ENCODE measurements at places on chromosomes 7 and 10.

DNA sequence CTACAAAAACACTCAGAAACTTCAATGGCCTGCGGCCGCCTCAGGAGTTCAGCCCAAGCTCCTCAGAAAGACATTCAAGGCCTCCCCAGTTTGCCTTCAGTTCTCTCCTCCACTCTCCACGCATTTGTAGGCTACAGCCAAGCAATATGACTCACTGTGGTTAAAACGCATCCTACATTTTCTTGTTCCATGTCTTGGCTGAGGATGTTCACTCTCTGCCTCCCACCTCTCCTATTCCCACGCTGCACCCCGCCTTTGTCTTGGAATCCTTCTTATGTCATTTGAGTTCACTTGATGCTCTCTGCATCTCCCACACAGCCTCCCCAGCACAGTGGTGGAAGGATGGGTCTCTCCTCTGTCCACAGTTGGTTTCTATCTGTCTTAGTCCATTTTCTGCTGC, 184.8 kb downstream of the NPSR1 start:
- ATAC-seq, result no peak

DNA sequence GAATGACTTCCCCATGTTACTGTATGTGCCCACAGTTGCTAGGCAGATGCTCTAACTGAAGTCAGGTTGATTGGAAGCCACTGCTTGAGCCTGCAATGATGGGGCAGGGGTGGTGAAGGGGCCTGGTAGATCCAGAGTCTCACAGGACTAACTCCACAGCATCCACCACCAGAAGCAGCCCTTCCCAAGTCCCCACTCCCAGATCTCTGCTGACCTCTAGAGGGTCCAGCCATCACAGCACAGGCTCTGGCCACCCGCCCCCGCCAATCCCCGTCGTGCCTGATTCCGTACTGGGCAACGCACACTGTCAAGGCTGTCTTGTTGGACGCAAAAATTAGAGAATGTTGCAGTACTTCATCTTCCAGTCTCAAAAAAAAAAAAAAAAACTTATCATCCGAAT, 136.8 kb upstream of the PDE1C start:
- no peak for ATAC-seq

DNA sequence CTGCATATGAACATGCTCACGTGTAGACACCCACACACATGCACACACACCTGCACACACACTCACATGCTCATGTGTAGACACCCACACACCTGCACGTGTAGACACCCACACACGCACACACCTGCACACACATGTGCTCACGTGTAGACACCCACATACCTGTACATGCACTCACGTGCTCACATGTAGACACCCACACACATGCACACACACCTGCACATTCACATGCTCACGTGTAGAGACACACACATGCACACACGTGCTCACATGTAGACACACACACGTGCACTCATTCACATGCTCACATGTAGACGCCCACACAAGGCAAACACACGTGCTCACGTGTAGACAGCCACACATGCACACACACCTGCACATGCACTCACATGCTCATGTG, 275.8 kb downstream of the PTPRN2 start:
- no peak for ATAC-seq

- no peak for ATAC-seq
These were observed 194.0 kb upstream of the SEMA3E start for GRCh38 chr7:83842894-83843293.

DNA sequence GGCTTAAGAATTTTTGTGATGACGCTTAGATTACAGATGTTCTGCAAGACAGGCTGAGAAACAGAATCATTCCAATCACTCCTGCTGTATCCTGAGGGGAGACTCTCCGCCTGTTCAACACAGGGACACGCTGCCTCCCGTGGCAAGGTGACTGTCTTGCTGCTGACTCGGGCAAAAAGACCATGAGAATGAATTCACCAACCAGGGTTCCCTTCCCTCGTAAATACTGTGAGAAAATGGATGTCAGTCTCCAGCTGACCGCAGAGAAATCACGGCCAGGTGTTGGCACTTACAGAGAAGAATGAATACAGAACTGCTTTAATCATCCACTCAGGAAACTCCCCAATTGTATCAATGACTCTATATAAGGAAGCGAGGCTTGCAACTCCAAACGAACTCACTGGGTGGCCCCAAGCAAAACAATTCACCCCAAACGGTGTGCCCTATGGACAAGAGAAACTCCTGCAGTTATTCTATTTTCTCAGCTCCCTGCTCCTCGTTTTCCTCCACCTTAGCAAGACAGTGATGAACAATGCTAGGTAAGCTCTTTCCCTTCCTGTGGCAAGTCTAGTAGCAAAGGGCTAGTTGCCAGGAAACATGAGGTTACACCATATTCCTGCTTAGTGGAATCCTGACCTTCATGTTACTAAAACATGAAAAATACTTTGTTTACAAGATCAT, 22.8 kb downstream of the GNA12 start:
- peak; percentile 74 for ATAC-seq

DNA sequence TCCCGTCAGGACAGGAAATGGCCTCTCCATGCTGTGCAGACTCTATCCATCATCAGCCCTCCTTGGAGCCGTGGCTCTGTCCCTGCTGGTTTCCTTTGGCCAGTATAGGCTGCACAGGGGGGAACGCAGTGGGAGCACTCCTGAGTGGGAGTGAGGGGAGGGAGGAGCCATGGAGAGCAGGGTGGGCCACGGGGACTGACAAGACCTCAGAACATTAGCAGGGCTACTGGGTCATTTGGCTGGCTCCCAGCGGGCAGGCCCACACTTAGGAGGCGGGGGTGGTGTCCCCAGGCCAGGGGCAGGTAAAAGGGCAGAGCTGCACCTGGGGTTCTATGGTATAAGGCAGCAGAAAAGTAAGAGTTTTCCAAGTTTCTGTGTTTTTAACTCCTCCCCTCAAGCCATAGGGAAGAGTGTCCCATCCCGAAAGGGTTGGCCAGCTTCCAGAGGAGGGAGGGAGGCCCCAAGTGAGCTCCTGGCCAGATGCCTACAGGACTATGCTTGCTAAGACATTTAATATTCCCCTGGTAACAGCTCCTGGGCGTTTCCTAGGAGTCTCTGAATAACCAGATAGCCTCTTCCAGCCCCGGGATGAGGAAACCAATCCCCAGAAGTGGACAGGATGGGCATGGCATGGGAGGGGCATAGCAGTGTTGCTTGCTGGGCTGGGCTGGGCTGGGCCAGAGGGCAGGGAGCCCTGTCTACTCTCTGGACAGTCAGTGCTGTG, 5.5 kb upstream of the OPN4 start:
- peak; percentile 64 for ATAC-seq

DNA sequence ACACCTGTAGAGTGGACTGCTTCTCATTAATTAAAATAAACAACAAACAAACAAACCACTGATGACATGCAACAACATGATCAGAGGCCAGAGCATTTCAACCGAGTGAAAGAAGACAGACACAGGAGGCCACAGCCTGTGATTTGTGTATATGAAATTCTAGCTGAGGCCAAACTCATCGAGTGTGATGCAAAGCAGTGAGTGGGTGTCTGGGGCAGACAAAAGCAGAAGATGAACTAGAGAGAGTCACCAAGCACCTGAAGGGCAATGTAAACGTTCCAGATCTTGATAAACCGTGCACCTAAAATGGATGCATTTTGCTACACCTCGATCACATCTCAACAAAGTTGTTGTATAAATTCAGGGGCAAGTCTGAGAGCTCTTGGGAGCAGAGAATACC, 108.4 kb downstream of the KLF6 start:
- no peak for ATAC-seq
